Right atrium auricular region (tissue), 2 donors: ENCODE measurements at places on chromosomes 3 and 15. TPM values are rescaled to one million over a fixed set of nuclear protein-coding genes. Genes with fewer than 3 reads are reported as not detected.

- DNase-seq: no peak
These were observed 10.8 kb upstream of the CA12 start for GRCh38 chr15:63392361-63393009.

The FAM107A gene
- 80.7 TPM for total RNA-seq

DNA sequence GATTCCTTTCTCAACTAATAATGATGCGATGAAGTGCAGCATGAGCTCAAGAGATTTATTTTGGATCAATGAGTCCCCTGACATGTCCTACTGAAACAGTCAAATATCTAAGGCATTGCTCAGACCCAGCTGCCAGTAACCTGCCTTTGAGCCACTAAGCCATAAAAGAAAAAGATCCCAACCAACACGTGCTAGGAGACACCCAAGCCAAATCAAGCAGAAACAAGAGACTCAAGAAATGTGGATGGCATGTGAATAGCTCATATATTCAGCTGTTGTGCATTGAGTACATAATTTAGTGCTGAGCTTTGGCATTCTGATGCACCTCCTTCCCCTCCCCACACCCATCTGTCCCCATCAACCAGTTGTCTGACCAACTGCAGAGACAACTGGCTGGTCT, 29.2 kb downstream of the GJD2 start:
- no peak for DNase-seq

The STX19 gene
- total RNA-seq: not detected

The CEP97 gene
- total RNA-seq: 6.5 TPM
